ENCODE measurements at places on chromosomes 6 and 20.

DNA sequence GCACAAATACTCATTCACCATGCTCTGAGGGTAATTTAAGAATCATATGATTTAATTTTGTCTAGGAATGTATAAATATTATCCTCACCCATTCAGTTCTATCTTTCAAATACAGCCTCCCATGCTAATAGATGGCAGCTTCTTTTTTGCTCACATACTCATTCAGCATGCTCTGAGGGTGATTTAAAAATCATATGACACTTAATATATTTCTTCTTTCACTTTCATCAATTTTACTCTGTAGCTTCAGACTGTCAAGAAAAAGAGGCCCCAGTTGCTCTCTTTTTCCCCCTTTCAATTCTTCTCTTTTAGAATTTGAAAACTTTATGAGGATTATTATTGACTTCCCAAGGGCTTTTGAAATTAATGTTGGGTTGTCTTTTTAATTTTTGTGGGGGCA, 161.7 kb upstream of the LAMP5 start:
- DNase-seq, result no peak

- DNase-seq, result no peak
Observed at GRCh38 chr6:165744555-165745228, 81.7 kb upstream of the PDE10A start.

DNA sequence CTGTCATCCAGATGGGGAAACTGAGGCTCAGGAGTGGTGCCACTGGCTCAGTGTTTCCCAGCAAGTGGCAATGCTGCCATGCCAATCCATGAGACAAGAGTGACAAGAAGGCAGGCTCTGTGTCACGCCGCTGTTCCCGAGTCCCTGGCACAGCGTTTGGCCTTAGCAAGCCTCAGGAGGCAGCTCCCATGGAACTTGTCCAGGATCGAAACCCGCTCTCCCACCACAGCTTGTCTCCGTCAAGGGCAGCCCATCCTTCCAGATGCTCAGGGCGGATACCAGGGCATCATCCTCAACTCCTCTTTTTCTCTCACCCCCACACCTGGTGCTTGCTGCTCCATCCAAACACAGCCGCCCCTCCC, 110.6 kb upstream of the PTPN1 start:
- DNase-seq, result no peak

- DNase-seq, result no peak
Observed at GRCh38 chr6:107108201-107108890, 7.0 kb downstream of the BEND3 start.

DNA sequence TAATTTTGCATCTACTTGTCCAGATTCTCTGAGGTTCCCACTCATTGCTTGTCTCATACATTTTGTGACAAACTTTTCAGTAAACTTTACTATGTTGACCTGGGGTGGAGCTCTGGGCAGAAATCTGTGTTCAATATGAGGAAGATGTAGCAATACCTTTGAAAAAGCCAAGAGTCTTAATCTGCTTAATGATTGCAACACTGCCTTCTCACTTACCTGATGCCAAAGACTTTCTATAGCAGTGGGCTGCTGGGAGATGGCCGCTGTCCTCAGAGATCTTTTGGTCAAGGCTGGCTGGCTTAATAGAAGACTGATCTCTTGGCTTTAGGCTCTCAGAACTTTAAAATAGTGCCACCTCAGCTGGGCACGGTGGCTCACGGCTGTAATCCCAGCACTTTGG, 70.1 kb upstream of the RBM24 start:
- no peak for DNase-seq

- peak; percentile 62 for DNase-seq
Observed at GRCh38 chr20:13220904-13221297, at the start of gene ISM1. Gene ISM1 (plus strand): TSS chr20:13221274. CDS start chr20:13221777, 503 bp downstream.

GRCh38 chr6:113481458-113481857, 375.7 kb upstream of the MARCKS start:
- no peak for DNase-seq

DNA sequence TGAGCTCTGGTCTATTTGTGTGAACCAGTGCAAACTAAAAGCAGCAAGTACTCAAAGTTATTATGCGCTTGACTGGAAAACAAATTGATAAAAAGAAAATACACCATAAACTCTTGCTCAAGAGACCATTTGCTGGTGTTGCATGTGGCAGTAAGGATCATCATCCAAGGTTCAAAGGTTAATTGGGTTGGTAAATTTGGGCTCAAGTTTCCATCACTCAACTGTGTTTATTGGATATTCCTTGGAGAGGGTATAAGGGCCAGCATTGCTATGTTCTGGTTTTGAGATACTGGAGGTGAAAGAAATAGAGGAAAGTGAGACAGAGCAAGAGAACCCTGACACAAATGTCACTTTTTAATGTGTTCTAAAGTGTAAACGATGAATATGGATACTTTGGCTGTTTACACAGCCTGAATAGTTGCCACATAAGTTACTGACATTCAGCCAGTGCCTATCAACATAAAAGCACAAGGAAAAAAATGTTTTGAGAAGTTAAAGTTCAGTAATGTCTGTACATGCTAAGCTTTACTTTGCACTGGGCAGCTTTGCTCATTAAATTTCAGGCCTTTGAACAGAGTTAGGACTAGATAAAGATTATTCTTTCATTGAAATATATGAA, 736.1 kb downstream of the HDGFL1 start:
- no peak for DNase-seq

- no peak for DNase-seq
Observed at GRCh38 chr20:951384-952169, 35.4 kb upstream of the ANGPT4 start.

GRCh38 chr6:24078200-24078599, 47.8 kb upstream of the NRSN1 start:
- DNase-seq, result no peak

GRCh38 chr6:83127976-83128375, 60.5 kb downstream of the DOP1A start:
- DNase-seq, result no peak

DNA sequence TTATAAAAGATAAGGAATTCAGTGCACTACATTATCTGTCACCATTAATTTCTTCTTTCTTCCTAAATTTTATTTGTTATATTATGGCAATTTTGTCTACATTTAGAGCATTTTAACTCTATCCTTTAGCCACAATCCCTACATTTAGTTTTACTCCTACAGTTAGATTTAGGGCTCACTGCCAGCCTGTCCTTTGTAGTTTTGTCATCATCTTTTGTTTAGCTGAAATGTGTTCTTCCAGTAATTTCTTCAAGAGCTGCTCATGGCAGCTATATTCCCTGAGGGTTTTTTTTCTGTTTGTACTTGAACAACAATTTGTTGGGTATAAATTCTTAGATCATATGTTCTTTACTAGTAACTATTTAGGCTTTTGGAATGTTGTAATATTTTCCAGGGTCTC, 72.7 kb upstream of the B3GAT2 start:
- DNase-seq, result no peak

GRCh38 chr6:133093956-133094355, 147.2 kb upstream of the EYA4 start:
- no peak for DNase-seq

DNA sequence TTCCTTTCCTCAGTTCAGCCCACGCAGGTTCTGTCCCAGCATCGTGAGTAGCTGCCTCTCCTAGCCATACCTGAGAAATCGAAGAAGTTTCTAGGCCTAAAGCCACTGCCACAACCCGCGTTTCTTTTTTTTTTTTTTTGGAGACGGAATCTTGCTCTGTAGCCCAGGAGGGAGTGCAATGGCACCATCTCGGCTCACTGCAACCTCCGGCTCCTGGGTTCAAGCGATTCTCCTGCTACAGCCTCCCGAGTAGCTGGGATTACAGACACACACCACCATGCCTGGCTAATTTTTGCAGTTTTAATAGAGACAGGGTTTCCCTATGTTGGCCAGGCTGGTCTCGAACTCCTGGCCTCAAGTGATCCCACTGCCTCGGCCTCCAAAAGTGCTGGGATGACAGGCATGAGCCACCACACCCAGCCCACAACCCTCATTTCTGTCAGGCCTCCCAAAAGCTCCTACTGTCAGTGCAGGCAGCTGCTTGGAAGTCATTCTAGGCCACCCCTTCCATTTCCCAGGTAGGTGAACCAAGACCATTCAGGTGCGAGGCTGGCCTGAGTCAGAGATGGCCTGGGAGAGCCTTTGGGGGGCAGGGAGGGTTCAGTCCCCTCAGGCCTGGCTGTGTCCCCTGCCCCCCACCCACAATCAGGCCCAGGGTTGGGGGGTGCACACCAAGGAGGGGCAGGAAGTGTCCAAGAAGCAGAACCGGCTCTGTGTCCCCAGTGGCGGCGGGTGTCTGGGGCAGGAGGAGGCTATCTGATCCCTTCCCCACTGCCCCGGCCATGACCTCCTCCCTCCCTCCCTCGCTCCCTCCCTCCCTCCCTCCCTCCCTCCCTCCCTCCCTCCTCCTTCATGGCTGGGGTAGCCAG, 47.2 kb downstream of the NOL4L start:
- DNase-seq, result no peak

- no peak for DNase-seq
Observed at GRCh38 chr20:61934716-61935530, 130.8 kb downstream of the TAF4 start.

DNA sequence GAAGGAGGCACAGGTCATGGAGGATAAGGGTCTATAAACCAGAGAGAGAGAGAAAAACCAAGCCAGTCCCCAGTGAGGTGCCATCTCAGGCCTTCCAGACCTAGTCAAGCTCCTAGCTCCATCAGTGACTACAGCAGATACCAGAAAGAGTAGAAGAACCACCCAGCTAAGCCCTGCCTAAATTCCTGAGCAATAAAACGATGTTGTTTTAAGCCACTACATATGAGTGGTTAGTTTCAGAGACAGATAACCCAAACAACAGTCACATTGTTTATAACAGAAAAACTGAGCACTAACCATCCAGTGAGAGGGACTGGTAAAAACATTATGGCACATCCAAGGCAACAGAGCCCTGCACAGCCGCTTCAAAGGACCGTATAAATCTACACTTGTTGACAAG, 59.2 kb downstream of the BMP7 start:
- no peak for DNase-seq

DNA sequence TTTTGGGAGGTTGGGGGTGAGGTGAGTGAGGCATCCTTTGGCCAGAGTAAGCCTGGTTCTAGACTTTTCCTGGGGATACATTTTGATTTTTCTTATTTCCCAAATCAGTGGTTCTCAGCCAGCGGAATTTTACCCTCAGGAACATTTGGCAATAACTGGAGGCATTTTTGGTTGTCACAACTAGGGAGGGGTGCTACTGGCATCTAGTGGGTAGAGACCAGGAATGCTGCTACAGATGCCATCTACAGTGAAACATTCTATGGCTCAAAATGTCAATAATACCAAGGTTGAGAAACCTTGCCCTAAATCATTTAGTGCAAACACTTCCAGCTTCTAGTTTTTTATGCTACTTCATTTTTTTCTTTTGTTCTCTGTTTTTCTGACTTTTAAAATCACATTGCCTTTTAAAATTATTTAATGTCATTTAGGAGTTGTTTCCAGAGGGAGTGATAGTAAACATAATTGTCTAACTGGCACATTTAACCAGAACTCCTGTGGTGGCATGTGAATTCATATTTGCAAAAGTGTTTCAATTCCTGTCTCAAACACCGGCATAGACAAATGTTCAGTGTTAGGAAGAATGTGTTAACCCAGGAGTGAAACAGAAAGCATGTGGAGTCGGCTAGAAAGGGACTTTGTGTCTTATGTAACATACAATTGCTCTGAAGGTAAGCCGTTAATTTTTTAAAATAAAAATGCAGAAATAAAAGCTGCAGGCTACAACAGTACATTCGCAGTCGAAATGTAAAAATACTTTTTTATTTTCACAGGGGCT, 59.0 kb downstream of the QRSL1 start:
- no peak for DNase-seq

DNA sequence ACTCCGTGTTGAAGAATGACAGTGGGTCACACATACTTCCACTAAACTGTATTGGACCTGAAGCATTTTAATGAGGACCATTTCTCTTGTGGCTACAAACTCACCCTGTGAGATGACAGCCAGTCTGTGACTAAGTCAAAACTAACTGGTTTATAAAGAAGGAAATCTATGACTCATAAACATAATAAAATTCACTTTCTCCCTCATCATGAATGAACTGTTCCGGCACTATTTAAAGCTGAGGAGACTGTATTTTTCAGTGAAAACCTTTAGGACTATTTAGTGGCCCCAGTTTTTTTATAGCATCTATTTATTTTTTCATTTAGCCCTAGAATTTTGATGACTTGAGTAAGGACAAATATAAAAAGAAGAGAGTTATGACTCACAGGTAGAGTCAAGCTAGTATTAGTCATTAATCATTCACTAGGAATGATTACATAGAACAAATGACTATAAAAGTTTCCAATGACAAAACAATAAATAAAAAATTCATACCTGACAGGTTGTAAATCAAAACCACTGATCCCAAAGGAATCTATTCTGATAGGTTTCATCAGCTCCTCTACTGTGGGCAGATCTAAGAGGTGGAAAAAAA, 34.2 kb downstream of the CEP162 start:
- DNase-seq, result no peak

DNA sequence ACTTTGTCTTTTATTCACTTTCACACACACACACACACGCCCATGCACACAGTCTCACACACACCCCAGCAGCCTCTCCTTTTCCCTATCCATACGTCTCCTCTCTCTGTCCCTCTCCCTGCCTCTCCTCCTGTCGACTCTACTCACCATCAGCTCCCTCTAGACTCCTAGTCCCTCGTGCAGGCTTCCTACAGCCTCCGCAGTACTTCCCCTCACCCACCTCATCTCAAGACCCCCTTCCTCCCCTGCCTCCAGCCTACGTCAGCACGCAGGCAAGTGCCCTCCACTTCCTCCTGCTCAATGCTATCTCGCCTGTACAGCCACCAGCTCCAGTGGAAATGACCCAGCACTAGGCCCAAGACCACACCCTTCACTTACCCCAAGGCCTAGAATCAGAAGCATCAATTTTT, 820 bp upstream of the TREML2 start:
- no peak for DNase-seq

- peak; percentile 68 for DNase-seq
Observed at GRCh38 chr6:33692760-33693158, 18.7 kb downstream of the UQCC2 start.

DNA sequence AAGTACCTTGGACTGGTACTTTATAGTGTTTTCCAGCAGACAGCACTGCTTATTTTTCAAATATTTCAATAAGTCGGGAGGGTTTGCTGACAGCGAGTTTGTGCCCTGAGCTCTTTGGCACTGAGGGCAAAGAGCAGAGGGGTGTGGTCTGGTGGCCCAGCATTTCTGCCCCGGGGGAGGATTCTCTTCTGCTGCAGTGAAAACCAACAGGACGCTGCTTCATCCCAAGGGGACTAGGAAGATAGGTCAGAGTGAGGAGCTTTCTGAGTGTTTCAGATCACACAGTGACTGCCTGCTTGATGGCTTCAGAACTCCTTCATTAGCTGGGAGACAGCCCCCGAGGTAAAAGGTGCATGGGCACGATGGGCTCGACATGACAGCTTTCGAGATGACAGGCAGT, 8.6 kb downstream of the ULBP2 start:
- DNase-seq, result no peak

All from sciatic nerve (tissue), 2 donors.